Fibroblast of skin of scalp (primary cell): ENCODE measurements at places on chromosomes 12 and 14.

GRCh38 chr12:34121360-34121759 is 99.1 kb downstream of the ALG10 start:
- no peak for DNase-seq

GRCh38 chr12:107320033-107320928 is 226.9 kb upstream of the CRY1 start:
- DNase-seq = peak; percentile 28

DNA sequence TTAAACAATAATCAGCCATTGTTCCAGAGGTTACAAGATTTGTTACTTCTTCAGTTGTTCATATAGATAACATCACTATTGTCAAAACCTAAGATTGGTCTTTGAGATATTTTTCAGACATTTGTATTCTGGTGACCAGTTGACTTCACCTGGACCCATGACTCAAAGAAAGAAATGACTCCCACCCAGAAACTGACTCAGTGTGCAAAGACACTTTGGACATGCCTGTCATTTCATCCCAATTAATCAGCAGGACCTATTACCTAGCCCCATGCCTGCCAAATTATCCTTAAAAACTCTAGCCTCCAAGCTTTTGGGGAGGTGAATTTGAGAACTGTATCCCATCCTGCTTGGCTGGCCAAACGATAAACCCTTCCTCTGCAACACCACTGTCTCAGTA is 27.7 kb upstream of the TSPAN11 start:
- DNase-seq = no peak

- peak; percentile 84 for DNase-seq
Measured at GRCh38 chr14:68795597-68796417, 2.9 kb upstream of the ZFP36L1 start.

- DNase-seq = peak; percentile 89
Measured at GRCh38 chr12:7859552-7859951, 13.2 kb downstream of the SLC2A14 start.

GRCh38 chr12:74293689-74294131 is 243.9 kb upstream of the ATXN7L3B start:
- DNase-seq = no peak

DNA sequence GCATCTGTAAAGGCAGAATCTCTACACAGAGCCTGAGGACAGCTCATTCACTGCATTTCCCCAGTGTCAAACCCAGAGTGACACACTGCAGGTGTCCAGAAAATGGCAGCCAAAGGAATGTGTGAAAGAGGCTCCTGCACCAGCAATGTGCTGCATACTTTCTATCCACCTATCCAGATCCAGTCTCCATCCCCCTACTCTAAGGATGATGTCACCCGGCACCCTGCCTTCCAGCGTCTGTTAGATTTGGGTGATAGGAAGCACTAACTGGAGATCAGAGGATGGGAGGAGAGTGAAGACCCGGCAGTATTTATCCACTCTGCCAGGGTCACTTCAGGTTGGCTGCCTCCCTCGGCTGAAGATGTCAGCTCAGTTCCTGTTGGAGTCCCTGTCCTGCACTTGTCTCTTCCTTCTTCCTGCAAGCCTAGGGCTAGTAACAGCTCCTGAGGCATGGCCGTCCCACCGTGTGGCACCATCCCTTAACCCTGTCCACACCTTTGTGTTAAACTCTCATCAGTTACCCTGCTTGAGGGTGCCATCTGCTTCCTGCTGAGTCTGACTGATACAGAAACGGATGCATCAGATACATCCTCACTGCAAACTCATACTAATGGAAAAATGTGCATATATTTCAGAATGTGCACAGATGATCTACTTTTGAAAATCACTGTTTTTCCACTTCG is 13.0 kb upstream of the GPR68 start:
- no peak for DNase-seq

GRCh38 chr14:24595073-24595808 is 14.2 kb downstream of the GZMH start:
- no peak for DNase-seq

DNA sequence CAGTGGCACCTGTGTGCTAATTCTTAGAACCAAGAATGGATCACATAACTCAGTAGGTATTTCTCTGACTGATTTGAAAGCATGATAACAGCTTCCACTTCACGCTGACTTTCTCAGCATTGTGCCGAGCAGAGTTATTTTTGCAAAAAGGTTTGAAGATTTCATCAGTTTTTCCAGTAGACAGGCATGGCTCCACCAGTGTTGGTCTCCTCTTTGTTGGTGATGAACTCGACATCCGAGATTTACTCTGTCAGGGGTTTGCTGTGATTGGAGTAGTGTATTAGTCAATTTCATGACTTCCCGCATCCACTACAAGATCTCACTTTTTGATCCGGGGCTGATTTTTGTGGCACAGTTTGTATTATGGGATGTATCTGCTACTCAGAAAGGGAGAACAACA is 85.3 kb downstream of the PRKCH start:
- DNase-seq = no peak
